ENCODE measurements at places on chromosomes 3 and 15.

DNA sequence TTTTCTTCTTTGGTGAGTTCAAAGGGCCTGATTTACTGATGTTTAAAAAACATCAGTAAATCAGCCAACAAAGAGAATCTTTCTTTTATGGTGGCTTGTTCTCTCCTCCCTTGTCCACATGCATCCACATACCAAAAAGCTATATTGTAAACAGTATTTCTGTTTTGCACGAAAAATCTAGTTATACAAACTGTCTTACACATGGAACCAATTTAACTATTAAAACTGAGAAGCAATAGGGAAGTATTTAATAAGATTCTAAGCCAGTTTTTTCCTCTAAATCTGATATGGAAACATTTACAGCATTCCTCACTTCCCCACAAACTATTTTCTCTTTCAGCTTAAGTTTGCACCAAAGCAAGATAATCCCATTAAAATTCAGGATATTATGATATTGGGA, 110.8 kb upstream of the ICE2 start:
- H3K4me1 ChIP-seq, result peaks cover 19% of the 10 kb centered on the region
- H3K27ac ChIP-seq, result no peak overlapping the region
- DNase-seq, result no peak
- H3K27me3 ChIP-seq, result no peaks in the 10 kb centered on the region
- H3K36me3 ChIP-seq, result no peaks in the 10 kb centered on the region

GRCh38 chr3:57518276-57518915, 25.7 kb downstream of the DNAH12 start:
- H3K4me1 ChIP-seq, result peaks cover 3% of the 10 kb centered on the region
- DNase-seq, result peak; percentile 38
- H3K36me3 ChIP-seq, result no peaks in the 10 kb centered on the region
- peaks cover 5% of the 10 kb centered on the region for H3K27me3 ChIP-seq
- H3K4me3 ChIP-seq, result no peak overlapping the region
- H3K27ac ChIP-seq, result no peak overlapping the region

GRCh38 chr15:82060817-82061216, 15.0 kb upstream of the MEX3B start:
- no peaks in the 10 kb centered on the region for H3K36me3 ChIP-seq
- H3K27ac ChIP-seq, result no peak overlapping the region
- no peak overlapping the region for H3K4me3 ChIP-seq
- DNase-seq, result no peak
- H3K4me1 ChIP-seq, result peaks cover 3% of the 10 kb centered on the region
- peaks cover 79% of the 10 kb centered on the region for H3K27me3 ChIP-seq

DNA sequence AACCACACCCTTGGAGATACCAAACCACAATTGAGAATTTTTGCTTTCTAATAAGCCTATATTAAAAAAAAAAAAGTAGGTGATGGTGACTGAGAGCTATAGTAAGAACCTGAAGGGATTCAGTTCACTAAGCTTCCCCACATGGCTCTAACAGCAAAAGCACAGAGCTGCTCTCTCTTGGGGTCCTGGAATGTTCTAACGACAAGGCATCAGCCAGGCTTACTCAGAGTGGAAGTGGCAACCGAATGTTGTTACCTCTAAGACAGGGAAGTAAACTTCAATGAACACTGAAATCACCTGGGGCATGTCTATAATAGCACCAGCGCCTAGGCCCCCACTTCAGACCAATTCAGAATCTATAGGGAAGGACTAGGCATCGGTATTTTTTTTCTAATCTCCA, 397.7 kb downstream of the MAGI1 start:
- no peak for DNase-seq
- H3K4me1 ChIP-seq, result no peaks in the 10 kb centered on the region
- H3K27ac ChIP-seq, result no peak overlapping the region
- no peaks in the 10 kb centered on the region for H3K27me3 ChIP-seq
- no peak overlapping the region for H3K4me3 ChIP-seq

DNA sequence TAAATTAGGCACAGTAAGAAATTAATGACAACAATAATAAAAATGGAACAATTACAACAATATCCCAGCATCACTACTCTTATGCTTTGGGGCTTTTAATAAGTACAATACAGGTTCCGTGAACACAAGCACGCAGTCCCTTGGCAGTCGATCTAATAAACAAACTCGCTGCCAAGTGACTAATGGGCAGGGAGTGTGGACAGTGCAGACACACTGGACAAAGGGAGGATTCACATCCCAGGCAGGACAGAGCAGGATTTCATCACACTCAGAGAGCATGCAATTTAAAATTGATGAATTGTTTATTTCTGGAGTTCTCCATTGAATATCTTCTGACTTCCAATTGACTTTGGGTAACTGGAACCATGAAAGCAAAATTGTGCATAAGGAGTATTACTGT, 524.1 kb upstream of the CFAP20DC start:
- no peak overlapping the region for H3K4me3 ChIP-seq
- H3K27ac ChIP-seq, result no peak overlapping the region
- H3K27me3 ChIP-seq, result no peaks in the 10 kb centered on the region
- peaks cover 2% of the 10 kb centered on the region for H3K4me1 ChIP-seq
- no peaks in the 10 kb centered on the region for H3K36me3 ChIP-seq

GRCh38 chr15:52480990-52481389, 47.7 kb downstream of the MYO5A start:
- H3K36me3 ChIP-seq, result no peaks in the 10 kb centered on the region
- no peak for DNase-seq
- no peak overlapping the region for H3K4me3 ChIP-seq
- H3K27ac ChIP-seq, result no peak overlapping the region

- no peak overlapping the region for H3K27ac ChIP-seq
- peaks cover 3% of the 10 kb centered on the region for H3K27me3 ChIP-seq
- H3K4me3 ChIP-seq, result no peak overlapping the region
- DNase-seq, result no peak
Measured at GRCh38 chr15:66965201-66965900, 100.1 kb upstream of the SMAD3 start.

DNA sequence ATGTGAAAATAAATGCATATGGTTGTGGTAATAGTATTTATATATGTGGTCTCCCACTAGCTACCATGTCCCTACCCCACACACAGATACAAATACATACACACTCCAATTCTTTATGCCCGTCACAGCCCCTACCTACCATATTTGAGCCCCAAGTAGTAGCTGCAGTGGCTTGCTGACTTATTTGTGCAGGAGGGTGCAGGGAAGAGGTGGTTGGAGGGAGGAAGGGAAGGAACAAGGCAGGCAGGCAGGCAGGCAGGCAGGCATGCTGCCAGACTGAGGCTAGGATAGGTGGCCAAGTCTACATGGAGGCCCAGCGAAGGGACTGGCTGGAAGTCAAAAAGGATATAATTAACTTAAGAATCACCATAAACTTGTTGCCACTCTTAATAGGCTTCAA, 82.9 kb downstream of the SCN11A start:
- no peak for DNase-seq
- H3K4me3 ChIP-seq, result no peak overlapping the region
- H3K27me3 ChIP-seq, result no peaks in the 10 kb centered on the region

- no peak overlapping the region for H3K27ac ChIP-seq
- peaks cover 4% of the 10 kb centered on the region for H3K4me1 ChIP-seq
- peaks cover 14% of the 10 kb centered on the region for H3K27me3 ChIP-seq
- peak; percentile 45 for DNase-seq
Measured at GRCh38 chr15:26889298-26889898, 22.5 kb downstream of the GABRA5 start.

DNA sequence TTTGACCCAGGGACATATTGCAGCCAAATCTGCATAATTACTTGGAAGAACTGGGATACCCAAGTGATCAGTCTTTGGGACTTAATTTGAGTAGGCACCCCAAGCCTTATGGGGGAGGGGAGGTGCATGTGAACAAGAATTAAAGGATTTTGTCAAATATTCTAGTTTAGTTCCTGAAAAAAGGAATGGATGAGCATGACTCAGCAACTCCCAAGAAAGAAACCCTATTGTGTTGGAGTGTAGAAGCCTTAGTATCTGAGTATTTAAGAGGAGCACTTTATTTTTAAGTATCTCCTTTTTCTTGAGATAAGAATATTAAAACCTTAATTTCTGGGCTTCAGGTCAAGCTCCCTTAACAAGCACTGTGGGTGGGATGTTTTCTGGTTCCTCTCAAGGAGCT, 222.4 kb downstream of the CD47 start:
- H3K27ac ChIP-seq, result no peak overlapping the region
- H3K4me3 ChIP-seq, result no peak overlapping the region
- no peak for DNase-seq

- DNase-seq, result no peak
- H3K4me1 ChIP-seq, result peaks cover 13% of the 10 kb centered on the region
- H3K27ac ChIP-seq, result no peak overlapping the region
- H3K36me3 ChIP-seq, result no peaks in the 10 kb centered on the region
- H3K4me3 ChIP-seq, result no peak overlapping the region
Measured at GRCh38 chr15:89364741-89365450, 30.3 kb upstream of the POLG start.

GRCh38 chr15:96276438-96277210, 53.9 kb upstream of the NR2F2 start:
- peaks cover 7% of the 10 kb centered on the region for H3K4me1 ChIP-seq
- no peaks in the 10 kb centered on the region for H3K27me3 ChIP-seq
- peak overlapping the region; percentile 26 for H3K4me3 ChIP-seq
- peaks cover 30% of the 10 kb centered on the region for H3K36me3 ChIP-seq
- no peak for DNase-seq
- peak overlapping the region; percentile 45 for H3K27ac ChIP-seq

GRCh38 chr3:57078635-57079473, 18.4 kb downstream of the SPATA12 start:
- DNase-seq, result peak; percentile 38
- peaks cover 17% of the 10 kb centered on the region for H3K4me1 ChIP-seq
- H3K4me3 ChIP-seq, result peak overlapping the region; percentile 83
- peaks cover 28% of the 10 kb centered on the region for H3K36me3 ChIP-seq
- H3K27me3 ChIP-seq, result peaks cover 6% of the 10 kb centered on the region

DNA sequence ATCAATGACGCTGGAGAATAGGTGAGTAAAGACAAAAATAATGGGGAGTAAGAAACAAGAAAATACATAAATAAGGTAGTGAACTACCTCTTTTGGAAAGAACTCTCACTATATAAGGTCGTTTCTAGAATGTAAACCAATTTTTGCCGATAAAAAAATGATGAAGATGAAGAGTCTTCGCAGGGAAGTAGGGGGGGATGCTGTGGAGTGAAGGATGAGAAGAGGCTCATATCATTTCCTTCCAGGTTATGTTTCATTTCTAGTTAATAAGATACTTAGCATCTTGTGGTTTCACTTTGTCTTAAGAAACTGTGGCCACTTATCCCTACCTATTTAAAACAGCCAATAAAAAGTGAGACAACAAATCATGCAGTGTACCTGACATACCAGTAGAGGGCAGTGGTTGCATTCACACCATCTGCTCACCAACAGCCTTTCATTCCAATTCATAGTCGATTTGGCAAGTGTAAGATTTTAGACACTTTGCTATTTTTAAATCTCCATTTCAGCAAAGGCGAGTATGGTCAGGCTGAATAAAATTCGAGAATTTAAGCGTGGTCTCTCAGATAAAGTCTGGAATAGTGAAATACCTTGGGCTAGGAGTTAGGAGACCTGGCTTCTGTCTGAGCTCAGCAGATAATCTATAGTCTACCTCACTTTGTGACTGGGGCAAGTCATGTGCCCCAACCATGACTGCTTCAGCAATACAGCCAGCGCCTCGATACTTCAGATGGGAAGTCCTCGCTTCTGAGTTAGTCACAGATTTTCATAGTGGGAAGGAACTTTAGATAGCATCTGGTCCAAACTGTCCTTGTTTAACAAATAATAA, 28.9 kb upstream of the ICE2 start:
- H3K36me3 ChIP-seq, result no peaks in the 10 kb centered on the region
- DNase-seq, result peak; percentile 75
- no peak overlapping the region for H3K27ac ChIP-seq

- DNase-seq, result no peak
- H3K36me3 ChIP-seq, result peaks cover 28% of the 10 kb centered on the region
Measured at GRCh38 chr15:99369196-99369595, 117.9 kb downstream of the LRRC28 start.

DNA sequence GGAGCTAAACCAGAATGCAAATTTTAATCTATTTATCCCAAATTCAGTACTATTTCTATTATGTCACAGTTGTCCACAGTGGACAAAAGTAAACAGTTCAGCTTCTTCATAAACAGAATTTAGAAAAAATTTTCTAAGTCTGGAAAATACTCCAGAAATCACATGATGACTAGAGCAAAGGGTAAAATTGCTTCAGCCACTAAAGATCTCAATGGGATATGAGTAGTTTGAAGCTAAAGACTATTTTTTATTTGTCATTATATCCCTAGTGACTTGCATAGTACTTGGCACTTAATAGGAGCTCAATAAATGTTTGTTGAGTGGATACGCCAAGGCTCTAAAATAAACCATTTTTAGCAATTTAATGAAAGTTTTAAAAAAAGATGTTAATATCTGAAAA, 354.3 kb upstream of the AGTR1 start:
- H3K4me1 ChIP-seq, result no peaks in the 10 kb centered on the region
- H3K36me3 ChIP-seq, result no peaks in the 10 kb centered on the region
- no peak for DNase-seq
- no peaks in the 10 kb centered on the region for H3K27me3 ChIP-seq

DNA sequence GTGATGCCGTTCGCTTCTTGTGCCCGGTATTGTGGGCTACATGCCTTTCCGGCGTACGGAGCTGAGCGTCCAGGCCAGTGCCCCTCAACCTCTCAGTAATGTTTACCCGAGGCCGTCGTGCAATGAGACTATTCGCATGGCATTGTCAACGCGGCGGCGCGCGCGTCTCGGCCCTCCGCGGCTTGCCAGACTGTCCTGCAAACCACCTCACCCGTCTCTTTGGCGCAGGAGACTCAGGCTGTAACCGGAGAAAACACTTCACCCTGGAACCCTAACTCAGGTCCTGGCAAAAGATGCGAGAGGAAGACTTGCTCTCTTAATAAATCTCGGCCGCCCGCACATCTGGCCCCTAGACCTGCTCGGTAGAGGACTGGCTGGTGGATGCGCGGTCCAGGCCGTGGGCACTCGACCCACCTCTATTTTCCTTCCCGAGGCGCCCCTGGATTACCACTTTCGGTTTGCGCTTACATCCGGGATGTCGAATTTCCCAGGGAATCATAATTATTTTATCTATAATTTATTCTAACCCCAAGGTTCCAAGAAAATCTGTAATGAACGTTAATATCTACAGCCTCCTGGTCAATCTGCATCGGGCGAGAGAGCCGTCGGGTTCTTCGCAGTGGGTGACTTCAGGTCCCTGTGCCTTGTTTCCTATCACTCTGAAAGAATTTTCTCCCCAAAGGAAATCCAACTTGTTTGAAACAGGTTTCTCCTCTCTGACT, 71.8 kb upstream of the POLG start:
- H3K4me1 ChIP-seq, result peaks cover 14% of the 10 kb centered on the region
- H3K36me3 ChIP-seq, result no peaks in the 10 kb centered on the region
- no peak overlapping the region for H3K27ac ChIP-seq
- peak overlapping the region; percentile 68 for H3K4me3 ChIP-seq
- DNase-seq, result no peak

GRCh38 chr15:101050623-101051290, 131.6 kb downstream of the LRRK1 start:
- H3K27ac ChIP-seq, result no peak overlapping the region
- H3K4me1 ChIP-seq, result no peaks in the 10 kb centered on the region
- DNase-seq, result no peak
- H3K36me3 ChIP-seq, result peaks cover 80% of the 10 kb centered on the region

GRCh38 chr15:36178303-36178633, 401.2 kb upstream of the CDIN1 start:
- H3K36me3 ChIP-seq, result no peaks in the 10 kb centered on the region
- H3K4me3 ChIP-seq, result no peak overlapping the region
- no peak overlapping the region for H3K27ac ChIP-seq
